ENCODE measurements at places on chromosomes 5 and 9. TPM values are rescaled to one million over a fixed set of nuclear protein-coding genes. Genes with fewer than 3 reads are reported as not detected.

The PDE6A gene
- under 0.01 TPM for total RNA-seq

The SLC4A9 gene
- not detected for total RNA-seq

The TMEM215 gene
- total RNA-seq = not detected

The TRPM3 gene
- not detected for total RNA-seq

The SOHLH1 gene
- not detected for total RNA-seq

The SPATA31C1 gene
- not detected for total RNA-seq

The FOXI1 gene
- total RNA-seq = not detected

The OR2Y1 gene
- not detected for total RNA-seq

The ANKRD31 gene
- total RNA-seq = not detected

The FOXD4L5 gene
- total RNA-seq = not detected

The ZNF454 gene
- total RNA-seq = 0.08 TPM

The GMCL2 gene
- total RNA-seq = not detected

The PWWP2A gene
- total RNA-seq = 13.6 TPM

The CTSV gene
- 26.3 TPM for total RNA-seq

The MLANA gene
- not detected for total RNA-seq

The GABRP gene
- not detected for total RNA-seq

The CREB3 gene
- total RNA-seq = 49.3 TPM

The SCGB3A2 gene
- not detected for total RNA-seq

The MPDZ gene
- 16.8 TPM for total RNA-seq
